ENCODE measurements at places on chromosomes 3 and 15.
A peak's percentile ranks its signal among the peaks of the same experiment; 100 is the strongest.

DNA sequence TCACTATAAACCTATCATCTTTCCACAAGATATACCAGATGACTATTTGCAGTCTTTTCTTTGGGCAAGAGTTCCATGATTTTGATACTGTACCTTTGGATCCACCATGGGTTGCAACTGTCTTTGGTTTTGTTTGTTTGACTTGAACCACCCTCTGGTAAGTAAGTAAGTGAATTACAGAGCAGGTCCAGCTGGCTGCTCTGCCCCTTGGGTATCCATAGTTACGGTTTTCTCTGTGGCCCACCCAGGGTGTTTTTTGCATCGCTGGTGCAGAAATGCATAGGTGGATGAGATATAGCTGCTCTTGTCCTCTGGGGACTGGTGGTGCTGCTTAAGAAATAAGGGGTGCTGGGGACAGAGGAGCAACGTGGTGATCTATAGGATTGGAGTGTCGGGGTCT lies 33.8 kb downstream of the CHDH start:
- no peak for DNase-seq

DNA sequence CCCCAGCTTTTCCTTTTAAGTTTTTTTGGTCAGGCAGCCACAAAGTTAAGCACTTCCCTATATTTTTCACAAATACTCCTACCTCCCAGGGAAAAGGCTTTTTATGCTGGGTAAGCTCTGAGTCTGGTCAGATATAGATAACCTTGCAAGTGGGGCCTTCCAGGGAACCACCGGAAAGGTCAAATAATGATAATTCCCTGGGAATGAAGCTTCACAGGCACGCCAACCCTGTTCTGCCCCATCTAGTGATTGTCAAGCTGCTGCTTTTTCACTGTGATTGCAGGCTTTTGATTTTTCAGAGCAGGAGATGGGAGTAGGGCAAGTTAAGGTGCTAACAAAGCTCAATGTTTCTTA lies 121.0 kb downstream of the ZNF609 start:
- no peak for DNase-seq

DNA sequence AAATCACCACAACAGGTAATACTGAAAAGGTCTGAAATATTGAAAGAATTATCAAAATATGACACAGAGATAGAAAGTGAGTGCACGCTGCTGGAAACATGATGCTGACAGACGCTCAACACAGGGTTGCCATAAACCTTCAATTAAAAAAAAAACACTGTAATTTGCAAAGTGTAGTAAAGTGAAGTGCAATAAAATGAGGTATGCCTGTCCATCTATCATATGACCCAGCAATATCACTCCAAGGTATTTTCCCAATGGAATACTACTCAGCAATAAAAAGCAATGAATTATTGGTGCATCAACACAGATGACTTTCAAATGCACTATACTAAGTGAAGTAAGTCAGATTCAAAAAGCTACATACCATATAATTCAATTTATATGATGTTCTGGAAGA lies 47.6 kb upstream of the SLC12A8 start:
- DNase-seq: no peak

- no peak for DNase-seq
These were observed 46.9 kb upstream of the DIPK2A start for GRCh38 chr3:143924522-143925285.

DNA sequence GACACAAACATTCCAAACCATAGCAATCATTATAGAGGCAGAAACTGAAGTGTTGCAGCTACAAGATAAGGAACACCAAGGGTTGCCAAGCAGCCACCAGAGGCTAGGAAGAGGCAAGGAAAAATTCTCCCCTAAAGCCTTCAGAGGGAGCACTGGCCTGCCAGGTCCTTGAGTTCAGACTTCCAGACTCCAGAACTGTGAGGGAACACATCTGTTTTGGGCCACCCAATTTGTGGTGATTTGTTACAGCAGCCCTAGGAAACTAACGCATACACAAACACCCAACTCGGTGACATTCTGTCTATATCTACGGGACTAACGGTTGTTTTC lies 54.6 kb downstream of the MB21D2 start:
- no peak for DNase-seq

- DNase-seq: no peak
These were observed 114.7 kb upstream of the FRMD4B start for GRCh38 chr3:69500604-69501003.

- DNase-seq: peak; percentile 45
These were observed 152.9 kb upstream of the GOLIM4 start for GRCh38 chr3:168248383-168249204.

DNA sequence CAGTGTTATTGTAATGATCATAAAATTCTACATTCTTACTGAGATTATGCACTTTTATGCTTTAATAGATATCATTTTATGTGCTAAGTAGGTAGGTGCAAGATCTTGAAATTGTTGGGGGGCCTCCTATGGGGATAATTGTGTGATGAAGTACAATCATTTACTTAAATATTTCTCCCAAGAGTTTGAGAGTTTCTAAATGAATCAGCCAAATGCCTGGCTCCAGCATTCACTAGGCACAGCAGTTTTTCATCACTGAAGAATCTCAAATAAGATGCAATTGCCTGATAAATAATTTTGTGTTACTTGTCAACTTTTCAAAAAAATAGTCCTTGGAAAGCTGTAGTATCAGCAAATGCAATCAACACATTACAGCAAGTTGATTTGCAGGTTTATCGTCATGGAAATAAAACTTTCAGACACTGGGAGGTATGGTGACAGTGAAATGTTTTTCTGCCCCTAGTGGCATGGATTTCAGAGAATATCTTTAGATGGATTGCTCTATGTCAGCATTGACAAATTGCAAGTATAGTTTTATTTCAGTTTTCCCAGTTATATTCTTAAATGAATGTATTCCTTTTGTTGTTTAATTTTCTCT lies 167.1 kb downstream of the NEK11 start:
- peak; percentile 18 for DNase-seq

- DNase-seq: no peak
These were observed 449.7 kb upstream of the ALCAM start for GRCh38 chr3:104916971-104917370.

DNA sequence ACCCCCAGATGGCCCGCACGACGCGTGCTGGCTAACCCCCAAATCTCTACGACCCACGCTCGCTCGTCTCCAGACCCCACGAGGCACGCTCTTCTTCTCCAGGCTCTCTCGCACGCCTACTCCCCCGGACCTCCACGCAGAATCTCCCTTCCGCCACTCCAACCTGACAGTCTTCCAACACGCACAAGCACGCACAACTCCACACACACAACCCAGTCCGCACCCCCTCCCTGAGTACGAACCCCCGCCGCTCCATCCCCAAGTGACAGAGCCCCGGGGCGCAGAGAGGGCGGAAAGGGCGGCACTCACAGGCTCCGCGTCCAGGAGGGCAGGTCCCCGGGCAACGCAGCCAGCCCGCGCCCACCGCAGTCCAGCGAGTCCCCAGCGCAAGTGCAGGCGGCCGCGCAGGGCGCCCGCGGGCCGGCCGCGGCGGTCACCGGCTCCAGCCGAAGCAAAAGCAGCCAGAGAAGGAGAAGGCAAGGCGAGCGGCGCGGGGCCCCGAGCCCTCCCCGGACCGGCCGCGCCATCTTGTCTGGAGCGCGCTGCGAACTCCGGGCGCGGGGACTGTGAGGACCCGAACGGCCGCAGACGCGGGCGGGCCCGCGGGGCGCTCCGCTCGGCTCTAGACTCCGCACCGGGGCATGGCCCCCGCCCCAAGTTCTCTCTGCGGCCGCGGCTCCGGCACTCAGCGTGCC lies 794 bp downstream of the LRIG1 start:
- peak; percentile 47 for DNase-seq

DNA sequence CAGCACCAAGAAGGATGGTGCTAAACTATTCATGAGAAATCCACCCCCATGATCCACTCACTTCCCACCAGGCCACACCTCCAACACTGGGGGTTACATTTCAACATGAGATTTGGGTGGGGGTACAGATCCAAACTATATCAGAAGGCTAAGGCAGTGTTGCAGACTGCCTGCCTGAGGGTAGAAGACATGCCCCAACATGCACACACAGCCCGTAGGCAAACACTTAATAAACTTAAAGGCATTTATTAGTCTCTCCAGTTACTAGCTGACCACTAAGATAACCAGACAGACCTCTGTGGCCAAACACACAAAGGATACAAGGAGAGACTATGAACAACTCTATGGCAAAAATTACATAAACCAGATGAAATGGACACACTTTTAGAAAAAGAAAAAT lies 10.2 kb downstream of the FAM162A start:
- no peak for DNase-seq

GRCh38 chr3:150762662-150763121 lies 277 bp downstream of the SIAH2 start:
- DNase-seq: no peak

DNA sequence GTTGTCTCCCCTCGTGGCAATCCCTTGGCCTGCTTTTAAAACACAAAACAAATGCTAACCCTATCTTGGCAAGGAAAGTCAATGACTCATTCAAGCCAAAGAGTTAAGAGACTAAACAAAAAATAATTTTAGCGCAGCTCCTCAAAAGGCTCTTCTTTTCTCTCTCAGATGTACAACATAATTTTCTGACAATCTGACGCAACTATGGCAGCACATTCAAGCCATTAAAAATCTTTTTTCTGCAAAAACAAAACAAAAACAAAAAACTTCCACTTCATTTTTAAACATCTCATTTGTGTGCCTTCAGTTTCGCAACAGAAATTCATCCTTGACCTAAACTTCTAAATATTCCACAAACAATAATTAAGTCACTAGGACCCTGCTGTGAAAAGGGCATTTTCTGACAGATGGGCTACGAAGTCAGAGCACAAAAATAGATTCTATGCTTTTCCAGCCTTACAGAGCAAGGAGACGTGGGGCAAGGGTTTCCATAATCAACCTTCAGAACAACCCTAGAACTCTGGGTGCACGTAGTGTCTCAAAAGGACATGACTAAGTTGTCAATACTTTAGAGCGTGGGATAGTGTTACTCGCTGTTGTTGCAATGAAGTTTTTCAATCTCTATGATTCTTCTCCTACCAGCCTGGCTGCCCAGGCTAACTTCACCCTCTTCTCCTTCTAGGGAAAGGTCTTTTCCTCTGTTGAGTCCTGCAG lies 84.3 kb downstream of the MB21D2 start:
- peak; percentile 51 for DNase-seq

DNA sequence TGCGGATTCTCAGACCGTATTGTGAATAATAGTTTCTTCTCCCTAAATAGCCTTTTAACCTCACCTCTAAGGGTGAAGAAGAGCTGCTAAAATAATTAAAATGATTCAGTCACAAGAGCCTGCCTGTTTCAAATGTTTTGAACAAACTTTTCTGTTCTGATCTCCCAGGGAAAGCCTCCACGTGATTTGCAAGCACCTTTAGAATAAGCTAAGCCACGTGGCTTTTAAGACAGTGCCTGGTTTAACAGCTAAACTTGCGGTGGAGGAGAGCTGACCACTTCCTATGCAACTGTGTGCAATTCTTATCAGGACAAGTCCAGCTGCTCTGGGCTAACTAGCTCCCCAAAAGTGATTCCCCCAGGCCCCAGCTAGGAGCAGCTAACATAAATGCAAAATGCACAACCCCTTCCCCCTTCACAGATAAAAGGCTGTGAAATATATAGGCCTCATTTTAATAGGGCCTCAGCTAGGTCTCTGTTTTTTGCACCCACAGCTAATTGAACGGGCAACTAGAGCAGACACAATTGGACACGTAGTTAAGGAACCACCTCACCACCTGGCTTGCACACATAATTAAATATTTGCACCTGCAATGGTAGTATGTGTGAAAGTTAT lies 401.2 kb upstream of the NR2F2 start:
- DNase-seq: no peak

- no peak for DNase-seq
These were observed 165.6 kb downstream of the SERPINI1 start for GRCh38 chr3:167901138-167901537.

- DNase-seq: no peak
These were observed 8.7 kb upstream of the VIPR1 start for GRCh38 chr3:42493798-42494151.

DNA sequence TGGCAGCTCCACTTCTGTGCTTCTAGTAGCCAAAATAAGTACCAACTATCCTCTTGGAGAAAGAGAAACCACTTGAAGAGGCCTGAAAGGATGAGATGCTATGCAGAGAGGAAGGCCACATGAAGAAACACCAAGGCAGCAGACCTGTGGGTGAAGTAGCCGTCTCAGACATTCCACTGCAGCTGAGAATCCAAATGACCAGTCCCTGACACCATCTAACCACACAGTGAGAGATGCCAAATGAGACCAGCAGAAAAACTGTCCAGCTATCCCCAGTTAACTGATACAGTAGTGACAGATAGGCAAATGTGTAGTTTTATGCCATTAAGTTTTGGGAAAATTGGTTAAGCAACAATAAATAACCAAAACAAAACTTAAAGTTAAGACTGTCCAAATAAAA lies 47.9 kb upstream of the ZSCAN2 start:
- DNase-seq: peak; percentile 44

- DNase-seq: peak; percentile 53
These were observed 298 bp downstream of the BCL2L10 start for GRCh38 chr15:52112203-52112750.

DNA sequence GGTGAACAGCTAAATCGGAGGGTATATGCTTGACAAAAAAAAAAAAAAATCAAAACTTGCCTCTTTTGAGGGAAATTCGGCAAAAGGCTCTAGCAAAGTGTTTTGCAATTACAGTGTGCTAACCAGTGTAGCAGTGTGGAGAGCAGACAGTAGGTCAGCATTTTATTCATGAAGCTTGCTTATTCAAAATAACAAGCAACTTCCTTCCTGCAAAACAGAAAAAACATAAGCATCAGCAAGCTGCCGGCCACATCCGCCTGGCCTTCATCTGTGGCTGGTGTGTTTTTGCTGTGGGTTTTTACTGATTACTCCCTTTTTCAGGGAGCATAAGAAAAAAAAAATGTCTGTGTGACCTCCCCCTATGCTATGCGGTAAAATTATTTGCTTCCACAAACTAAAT lies 434.1 kb downstream of the OCA2 start:
- DNase-seq: no peak

DNA sequence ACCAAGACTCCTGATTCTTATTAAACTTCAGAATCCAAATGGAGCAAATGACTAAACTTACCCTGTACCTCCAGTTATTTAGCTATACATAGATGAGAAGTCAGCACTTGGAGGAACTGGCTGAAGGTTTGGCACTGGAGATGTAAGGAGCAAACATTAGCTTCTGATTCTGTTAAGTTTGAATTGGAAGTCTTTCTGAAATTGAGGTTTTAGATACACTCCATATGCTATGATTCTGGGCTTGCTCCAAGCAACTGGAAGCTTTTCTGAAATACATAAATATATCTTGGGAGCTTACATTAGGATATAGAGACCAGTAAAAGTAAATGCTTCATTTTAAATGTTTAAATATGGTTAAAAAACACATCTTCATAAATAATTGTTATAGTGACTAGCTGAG lies 333.7 kb downstream of the EPHA3 start:
- no peak for DNase-seq

- peak; percentile 68 for DNase-seq
These were observed 39.0 kb downstream of the IL12A start for GRCh38 chr3:160027541-160028195.

Measured in GM03348 (cell line).